ENCODE measurements at places on chromosomes 1 and 21.

- no peak for DNase-seq
Measured at GRCh38 chr1:102190429-102190828, 193.7 kb upstream of the OLFM3 start.

DNA sequence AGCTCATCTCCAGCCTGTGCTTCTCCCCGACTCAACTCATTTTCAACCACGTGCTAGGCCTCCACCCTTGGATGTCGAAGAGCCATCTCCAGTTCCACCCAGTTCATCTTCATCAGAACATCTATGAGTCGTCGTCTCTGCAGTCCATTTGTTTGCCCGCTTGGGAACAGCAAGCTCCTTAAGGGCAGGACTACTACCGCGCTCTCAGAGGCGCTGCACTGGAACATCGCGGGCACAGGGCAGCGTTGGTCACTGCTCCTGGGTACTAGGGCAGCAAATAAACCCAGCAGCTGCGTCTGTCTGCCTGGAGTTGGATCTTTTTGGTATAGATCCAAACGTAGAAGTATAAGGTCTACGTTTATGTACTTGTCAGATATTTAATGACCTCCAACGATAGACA lies 478 bp upstream of the PRDM2 start:
- DNase-seq: no peak

DNA sequence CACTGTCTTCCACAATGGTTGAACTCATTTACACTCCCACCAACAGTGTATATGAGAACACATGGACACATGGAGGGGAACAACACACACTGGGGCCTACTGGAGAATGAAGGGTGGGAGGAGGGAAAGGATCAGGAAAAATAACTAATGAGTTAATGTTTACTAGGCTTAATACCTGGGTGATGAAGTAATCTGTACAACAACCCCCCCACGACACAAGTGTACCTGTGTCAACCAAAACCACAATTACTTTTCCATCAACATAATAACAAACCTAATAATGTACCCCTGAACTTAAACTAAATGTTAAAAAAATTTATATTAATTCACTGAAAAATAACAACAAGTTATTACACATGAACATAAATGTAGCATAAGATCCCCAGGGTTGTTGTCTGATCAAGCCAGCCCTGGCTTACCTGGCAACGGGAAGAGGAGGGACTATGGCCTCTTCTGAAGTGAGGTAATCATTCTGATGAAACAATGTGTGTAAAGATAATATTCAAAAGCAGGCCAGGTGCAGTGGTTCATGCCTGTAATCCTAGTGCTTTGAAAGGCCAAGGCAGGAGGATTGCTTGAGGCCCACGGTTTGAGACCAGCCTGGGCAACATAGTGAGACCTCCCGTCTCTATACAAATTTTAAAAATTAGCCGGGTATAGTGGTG lies 40.8 kb upstream of the HEATR1 start:
- no peak for DNase-seq

DNA sequence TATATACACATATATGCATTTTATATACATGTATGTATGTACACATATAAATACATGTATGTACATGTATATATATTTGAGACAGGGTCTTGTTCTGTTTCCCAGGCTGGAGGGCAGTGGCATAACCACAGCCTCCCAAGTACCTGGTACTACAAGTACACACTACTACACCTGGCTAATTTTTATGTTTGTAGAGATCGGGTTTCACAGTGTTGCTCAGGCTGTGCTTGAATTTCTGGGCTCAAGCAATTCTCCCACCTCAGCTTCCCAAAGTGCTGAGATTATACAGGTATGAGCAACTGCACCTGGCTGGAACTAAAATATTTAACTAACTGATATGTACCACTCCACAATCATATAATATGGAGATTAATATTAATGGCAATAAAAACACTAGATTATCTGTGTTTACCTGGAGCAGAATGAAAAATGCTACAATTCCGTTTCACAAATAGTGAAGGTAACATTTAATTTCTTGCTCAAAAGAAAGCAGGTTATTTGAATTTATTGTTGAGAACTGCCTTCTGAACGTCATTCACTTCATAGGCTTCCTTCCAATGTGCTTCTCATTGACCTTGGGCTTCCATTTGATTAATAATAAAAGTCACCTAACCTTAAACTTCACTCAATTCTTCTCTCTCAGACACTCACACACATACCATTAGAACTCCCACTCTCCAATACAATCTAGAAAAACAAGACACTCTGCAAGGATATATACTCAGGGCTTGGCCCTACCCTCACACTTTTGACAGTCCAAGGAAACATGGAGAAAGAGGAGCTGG lies 57.0 kb downstream of the PTGER3 start:
- no peak for DNase-seq

GRCh38 chr1:48418742-48419141 lies 53.3 kb downstream of the SPATA6 start:
- no peak for DNase-seq

DNA sequence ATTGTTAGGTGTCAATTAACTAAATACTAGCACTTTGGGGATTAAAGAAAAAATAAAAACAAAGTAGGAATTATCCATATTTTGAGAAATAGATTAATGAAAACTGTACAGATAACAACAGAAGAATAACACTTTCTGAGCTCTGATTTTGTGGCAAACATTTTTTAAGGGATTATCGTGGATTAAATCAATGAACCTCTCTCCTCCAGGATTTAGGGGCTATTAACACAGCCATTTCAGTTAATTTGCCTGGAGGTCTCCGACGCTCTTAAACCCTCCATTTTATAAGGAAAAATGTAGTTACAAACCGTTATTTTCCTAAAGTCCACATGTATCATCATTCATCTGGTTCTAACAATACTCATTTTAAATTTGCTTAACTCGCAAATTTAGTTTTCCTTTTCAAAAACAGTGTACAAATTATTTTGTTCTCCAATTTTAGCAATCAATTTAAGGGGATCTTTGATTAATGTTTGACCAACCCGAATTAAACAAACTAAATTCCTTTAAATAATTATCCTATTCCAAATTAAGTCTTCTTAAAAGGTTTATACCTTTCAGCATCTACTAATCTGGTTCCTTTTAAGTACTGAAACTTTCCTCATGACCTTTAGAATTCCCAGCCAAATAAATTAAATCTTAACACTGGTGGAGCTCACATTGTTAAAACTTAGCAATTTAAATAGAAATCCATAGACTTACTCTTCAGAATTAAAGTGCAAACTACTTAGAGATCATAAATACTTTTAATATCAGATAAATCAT lies 30.7 kb upstream of the RNF187 start:
- DNase-seq: no peak

DNA sequence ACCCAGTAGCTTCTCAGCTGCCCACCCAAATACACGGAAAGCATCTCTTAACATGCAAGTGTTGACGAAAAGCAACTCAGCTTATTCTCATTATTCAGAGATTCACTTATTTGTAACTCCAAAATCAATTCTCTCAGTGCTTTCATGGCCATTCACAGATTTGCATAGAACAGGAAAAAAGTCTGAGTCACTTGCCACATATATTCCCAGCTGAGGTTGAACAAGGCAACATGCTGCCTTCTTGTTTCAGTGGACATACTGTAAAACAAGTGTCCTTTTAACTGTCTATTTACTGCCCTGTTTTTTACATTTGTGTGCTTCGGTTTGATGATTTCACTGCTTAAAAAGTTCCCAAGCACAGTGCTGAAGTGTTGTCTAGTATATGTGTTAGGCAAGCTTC lies 273.0 kb downstream of the LTN1 start:
- DNase-seq: no peak

GRCh38 chr1:9271283-9271682 lies 21.4 kb upstream of the SPSB1 start:
- DNase-seq: no peak

DNA sequence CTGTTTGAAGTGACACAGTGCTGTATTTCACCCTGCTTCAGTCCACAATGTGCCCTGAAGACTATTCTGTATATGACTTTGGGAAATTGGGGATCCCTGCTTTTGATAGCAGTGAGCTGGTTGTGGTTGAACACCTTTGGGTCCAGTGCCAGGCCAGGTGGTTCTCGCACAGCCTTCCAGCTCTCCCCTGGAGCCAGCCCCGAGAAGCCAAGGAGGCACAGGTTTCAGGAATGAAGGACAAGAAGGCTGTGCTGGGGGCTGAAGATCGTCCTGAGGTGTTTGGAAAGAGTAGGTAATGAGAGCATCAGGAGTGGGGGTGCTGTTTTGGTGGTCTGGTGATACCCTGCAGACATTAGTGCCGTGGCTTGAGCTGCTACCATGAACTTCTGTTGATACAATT lies 131.4 kb upstream of the COL6A1 start:
- no peak for DNase-seq

DNA sequence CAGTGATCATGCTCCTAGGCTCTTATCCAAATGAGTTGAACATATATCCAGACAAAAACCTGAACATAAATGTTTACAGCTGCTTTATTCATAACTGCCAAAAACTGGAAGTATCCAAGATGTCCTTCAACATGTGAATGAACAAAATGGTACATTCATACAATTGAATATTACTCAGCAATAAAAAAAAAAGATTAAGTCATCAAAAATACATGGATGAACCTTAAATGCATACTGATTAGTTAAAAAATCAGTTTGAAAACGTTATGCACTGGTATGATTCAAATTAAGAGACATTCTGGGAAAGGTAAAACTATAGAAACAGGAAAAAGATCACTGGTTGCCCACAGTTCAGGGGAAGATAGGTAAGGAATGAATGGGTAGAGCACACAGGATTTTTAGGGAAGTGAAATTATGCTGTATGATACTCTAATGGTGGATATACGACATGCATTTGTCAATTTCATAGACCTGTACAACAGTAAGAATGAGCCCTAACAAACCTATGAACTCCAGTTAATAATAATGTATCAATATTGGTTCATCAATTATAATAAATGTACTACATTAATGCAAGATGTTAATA lies 3.1 kb downstream of the LRRC40 start:
- DNase-seq: no peak

DNA sequence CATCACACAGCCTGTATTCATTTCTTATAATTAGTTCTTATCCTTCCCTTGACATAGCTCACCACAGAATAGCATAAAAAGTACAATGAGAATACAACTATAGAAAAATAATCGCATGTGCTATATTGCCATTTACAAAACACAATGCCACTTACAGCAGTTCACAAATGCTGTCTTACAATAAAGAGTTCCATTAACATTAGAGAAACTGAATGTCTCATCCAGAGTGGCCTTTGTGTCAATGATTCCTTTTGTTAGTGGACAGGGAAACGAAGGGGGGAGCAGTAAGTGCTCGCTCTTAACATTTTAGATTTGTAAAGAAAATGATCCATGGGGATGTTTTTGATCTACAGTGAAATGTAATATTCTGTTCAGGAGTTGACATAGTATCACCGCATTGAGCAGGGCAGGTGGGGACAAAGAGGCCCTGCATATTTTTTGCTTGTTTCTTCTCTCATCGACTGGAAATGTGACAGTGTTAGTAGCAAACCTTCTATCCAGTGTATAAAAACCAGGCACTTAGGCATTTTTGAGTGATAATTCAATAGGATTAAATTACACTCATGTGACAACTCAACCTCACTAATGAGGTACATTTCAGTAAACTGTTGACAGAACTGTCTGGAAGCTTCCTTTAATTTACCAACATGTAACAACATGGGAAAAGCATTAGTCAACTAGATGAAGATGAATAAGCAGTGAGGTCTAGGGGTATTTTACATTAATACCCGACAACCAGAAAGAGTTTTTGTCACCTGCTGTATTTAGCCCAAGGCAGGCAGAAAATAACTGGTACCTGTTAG lies 35.6 kb upstream of the RRP15 start:
- no peak for DNase-seq

DNA sequence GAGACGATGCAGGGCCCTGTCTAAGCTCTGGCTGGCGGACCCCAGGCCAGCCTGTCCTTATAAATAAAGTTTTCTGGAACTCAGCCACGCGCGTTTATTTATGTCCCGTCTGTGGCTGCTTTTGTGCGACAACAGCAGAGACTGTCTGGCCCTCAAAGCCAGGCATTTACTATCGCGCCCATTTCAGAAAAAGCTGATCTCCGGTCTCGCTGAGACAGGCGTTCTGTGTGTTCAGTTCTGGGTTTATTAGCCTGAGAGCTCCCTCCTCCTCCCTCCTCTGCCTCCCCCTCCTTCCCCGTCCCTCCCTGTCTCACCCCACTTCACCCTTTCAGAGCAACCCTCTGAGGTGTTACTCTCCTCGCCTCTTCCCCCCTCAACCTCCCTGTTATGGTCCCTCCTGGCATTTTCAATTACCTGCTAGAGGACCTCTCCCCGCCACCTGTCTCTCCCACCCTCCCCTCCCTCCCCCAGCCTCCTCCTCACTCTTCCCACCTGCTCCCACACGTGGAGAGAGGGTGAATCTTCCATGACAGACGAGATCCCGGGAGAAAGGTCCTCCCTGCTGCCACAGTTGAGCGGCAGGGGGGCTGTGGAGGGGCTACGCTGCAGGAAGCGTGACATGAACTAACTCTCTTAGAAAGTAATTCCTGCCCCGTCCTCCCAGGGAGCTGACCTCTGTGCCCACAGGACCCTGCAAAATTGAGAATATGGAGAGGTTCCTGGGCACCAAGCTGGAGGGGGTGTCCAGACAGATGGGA lies 59.9 kb downstream of the SPSB1 start:
- no peak for DNase-seq

- DNase-seq: peak; percentile 59
Measured at GRCh38 chr1:111030590-111030989, 66.9 kb upstream of the LRIF1 start.

DNA sequence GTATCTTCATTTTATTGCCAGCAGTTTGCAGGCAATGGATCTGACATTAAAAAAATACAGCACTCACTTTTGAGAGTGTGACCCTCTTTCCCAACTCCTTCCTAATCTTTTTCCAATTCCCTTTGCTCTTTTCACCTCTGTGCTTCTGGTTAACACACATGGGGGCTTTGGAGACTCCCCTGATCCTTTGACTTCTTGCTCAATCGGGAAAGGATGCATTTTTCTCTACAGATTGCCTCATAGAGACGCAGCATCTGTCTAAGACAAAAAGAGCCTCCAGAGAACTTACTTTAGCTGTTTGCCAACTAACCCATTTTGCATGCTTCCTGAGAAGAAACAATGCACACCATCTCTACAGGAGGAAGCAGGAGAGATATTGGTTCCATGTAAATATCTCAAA lies 378.3 kb downstream of the PBX1 start:
- DNase-seq: no peak

DNA sequence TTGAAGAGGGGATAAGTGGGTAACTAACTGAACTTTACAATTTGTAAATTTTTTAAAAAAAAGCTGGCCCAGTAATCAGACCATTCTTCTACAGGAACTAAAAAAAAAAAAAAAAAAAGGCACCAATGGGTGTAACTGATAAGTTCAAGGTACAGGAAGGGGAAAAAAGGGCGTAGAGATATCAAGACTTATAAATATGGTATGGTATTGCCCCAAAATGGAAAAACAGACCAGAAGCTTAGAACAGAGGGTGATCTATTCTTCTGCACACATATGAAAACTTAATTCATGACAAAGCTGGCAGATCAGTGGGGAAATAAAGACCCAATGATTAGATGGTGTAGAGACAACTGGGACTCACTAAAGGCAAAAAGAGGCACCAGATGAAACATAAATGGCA lies 58.9 kb downstream of the LHX4 start:
- no peak for DNase-seq

All from MM.1S (cell line).